ENCODE measurements at places on chromosomes 7 and 10.
A peak's percentile ranks its signal among the peaks of the same experiment; 100 is the strongest.

- peak; percentile 49 for DNase-seq
These were observed 134.3 kb downstream of the TAX1BP1 start for GRCh38 chr7:27873981-27874957.

DNA sequence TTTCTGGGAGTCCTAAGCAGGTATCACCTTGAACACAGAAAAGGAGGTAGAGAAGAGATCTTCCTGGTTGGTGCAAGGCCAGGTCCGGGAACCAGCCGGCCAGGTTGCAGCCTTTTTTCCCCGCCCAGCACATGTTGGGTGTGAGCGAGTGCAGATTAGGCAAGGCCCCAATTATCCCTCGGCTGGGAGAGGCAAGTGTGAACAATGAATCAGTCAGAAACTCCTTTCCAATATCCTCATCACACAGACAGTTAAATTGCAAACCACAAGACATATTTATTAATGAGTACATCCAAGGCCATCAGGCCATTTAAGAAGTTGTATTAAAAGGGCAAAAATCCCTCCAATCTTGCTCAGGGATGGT is 115.0 kb upstream of the AFAP1L2 start:
- no peak for DNase-seq

DNA sequence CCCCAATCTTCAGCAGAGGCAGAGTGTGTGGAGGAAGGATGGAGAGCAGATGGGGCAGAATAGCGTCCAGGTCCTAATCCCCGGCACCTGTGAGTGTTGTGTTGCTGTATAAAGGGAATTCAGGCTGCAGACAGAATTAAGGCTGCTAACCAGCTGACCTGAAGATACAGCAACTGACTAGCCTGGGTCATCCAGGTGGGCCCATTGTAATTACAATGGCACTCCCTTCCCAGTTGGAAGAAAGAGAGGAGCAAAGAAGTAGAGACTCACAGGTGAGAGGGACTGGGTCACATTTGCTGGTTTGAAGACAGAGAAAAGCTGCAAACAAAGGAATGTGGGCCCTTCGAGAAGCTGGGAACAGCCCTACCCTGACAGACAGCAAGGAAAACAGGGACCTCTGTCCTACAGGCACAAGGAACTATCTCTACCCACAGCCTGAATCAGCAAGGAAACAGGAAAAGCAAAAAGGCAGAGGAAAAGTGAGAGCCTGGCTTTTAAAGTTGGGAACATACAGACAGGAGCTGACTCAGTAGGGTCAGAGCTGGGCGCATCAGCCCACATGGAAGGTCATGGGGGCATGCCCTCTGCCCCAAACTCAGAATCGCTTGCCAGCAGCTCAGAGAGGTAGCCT is 11.6 kb upstream of the TMEM72 start:
- no peak for DNase-seq

DNA sequence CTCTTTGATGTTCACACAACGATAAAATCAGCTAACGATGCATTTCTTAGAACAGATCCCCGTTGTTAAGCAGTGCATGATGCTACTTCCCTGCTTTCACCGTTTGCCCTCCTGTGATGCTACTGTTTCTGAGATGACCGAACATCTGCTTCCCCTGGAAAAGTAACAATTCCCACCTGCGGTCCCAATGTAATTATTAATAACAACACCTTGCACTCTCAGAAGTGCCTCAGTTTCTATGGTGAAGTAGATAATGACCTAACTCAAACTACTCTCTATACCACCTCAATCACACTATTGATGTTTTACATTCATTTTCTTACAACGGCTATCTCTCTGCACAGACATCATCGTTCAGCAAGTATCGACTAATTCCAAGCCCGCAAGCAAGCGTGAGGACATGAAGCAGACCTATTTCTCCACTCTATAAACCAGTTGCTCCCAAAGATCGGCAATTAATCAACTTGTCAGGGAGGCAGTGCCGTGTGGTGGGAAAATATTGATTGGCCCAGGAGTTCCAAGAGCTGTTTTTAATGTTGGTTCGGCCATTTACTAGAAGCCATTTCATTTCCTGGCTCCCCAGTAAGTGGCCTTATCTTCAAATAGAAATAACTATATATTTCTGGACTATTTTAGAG is 42.7 kb downstream of the FAM107B start:
- no peak for DNase-seq

GRCh38 chr10:84296091-84296981 is 32.1 kb upstream of the CCSER2 start:
- DNase-seq, result peak; percentile 90

GRCh38 chr7:131726031-131726430 is 169.6 kb upstream of the PODXL start:
- no peak for DNase-seq

DNA sequence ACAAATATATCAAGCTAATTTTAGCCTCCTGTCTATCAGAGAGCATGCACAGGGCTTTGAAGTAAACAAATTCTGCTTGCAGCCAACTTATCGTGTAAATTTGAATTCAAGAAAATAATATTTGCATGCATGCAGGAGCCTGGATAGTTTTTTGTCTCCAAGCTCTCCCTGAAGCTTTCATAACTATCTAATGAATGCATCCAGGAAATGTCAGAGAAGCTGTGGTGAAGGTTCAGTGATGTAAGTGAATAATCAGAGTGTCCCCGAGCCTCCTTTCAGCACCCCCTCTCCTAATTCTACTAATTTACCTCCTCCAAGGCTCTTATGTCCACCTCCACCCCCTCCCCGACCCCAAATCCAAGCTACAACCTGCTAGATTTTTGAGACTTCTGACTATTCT is 172.0 kb upstream of the ZNF32 start:
- no peak for DNase-seq

DNA sequence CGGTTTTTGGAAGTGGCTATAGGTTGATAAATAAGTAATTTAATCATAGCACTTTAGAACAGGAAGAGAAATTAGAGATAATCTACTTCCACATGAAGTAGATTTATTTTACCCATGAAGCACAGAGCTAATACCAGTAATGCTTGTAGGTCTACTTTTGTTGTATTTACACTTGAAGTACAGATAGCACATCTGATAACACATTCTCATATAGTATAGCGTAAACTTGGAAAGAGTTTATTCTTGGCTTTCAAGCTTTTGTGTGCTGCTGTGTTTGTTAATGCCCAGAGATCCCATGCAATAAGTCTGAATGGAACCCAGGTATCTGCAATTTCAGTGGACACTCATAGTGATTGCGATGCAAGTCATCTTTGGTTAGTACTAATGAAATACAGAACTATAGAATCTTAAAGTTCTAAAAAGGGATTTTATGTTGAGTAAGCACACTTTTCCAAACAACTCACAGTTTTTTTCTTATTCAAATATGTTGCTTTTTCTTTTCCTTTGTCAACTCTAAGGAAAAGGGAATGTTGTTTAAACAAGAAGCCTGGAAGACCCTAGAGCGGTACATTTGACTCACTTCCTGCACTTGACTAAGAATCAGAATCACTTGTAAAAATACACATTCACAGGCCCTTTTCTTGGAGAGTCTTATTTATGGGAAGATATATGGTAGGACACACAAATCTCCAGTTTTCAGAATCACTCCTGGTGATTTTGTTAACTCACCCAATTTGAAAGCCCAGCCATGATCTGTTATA is 105.8 kb downstream of the GNAI1 start:
- DNase-seq, result peak; percentile 52

All from astrocyte of the spinal cord (primary cell).